Memory B cell (primary cell): ENCODE measurements at places on chromosomes 13 and 19.

- no peak for DNase-seq
These were observed 65.4 kb downstream of the KL start for GRCh38 chr13:33081666-33082065.

DNA sequence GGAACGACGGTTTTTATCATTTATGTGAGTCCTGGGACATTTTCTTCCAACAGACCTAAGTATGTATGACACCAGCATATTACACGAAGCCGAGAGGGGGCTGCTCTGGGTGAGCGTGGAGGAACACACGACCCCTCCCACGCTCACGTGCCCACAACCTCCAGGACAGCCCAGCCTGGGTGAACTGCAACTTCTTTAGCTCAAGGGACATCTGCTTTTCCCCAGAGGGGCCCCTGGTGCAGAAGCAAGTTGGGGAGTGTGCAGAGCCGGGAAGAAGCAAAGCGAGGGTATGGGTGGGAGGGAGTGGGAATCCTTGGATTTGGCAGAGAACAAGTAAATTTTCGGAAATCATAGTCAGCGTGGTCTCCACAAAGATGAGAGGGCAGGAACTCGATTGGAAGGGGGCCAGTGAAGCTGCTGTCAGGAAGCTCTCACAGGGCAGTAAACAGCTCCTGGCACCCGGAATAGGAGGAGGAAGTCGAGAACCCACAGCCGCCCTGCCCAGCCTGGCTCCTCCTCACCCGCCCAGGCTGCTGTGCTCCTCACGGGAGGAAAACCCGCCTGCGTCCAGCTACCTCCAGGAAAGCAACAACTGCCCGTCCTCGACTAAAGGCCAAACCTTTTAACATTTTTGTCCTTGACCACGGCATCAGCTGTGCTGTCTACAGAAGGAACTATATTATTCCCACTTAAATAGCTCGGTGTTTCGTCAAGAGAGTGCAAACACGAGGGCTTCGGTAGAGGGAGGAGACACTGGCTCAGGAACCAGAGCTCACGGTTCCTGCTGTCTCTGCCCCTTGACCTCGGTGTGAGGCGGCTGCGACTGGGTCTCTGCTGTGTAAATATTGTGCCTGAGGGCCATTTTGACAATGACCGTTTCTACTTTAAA is 17.2 kb upstream of the CFAP97D2 start:
- DNase-seq = no peak

DNA sequence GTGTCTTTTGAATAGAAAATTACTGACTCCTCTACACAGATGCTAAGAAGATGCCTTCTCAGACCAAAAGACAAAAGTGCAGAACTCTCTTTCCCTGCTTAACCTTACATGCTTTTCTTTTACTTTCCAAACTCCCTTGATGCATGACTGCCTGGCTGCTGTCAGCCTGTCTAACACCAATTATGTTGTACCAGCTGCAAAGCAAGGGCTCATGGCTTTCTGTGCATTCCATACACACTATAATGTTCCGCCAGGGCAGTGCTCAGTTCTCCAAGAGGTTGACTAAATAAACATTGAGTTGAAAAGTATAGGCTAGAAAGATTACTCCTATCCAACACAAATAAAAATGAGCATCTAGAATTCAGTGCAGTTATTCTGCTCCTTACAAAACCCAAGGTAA is 330.4 kb upstream of the NBEA start:
- no peak for DNase-seq

GRCh38 chr13:52921194-52921593 is 72.8 kb upstream of the PCDH8 start:
- DNase-seq = peak; percentile 23

- DNase-seq = no peak
These were observed 18.2 kb downstream of the SIN3B start for GRCh38 chr19:16847430-16847829.

GRCh38 chr19:20611866-20612265 is 46.3 kb upstream of the ZNF737 start:
- DNase-seq = no peak

- DNase-seq = no peak
These were observed 462.7 kb upstream of the ZNF507 start for GRCh38 chr19:31882709-31883108.

- no peak for DNase-seq
These were observed 63.1 kb upstream of the FRY start for GRCh38 chr13:31968473-31968872.

GRCh38 chr13:67856955-67857354 is 626.8 kb upstream of the PCDH9 start:
- no peak for DNase-seq

DNA sequence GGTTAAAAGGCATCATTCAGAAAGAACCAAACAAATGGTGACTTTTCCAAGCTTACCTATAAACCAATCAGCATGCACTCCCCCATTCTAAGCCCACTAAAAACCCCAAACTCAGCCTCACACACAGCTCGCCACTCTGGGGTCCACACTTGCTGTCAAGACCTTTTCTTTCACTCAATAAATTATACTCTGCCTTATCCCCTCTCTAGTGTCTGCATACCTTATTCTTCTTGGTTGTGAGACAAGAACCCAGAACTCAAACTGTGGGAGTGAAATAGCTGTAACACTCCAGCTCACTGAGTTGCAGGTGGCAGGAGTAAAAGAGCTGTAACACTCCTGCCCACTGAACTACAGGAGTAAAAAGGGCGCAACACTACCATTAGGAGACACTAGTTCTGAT is 559.0 kb downstream of the TBC1D4 start:
- no peak for DNase-seq

- no peak for DNase-seq
These were observed 2.1 kb downstream of the PROSER1 start for GRCh38 chr13:39035799-39036198.

- no peak for DNase-seq
These were observed 60.4 kb downstream of the KCNRG start for GRCh38 chr13:50075619-50076097.

DNA sequence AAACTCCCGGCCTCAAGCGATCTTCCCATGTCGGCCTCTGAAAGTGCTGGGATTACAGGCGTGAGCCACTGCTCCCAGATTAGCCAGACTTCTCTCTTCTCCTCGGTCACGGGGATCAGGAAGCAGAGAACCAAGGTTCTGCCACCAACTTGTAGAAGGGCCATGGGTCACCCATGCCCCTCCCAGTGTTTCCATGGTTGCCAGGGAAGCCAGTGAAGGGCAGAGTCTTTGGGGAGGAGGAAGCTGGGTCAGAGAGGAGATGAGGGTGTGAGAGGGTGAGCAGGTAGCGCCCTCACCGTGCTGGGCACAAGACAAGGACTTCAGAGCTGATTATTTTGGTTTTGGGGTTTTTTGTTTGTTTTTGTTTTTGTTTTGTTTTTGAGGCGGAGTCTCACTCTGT is 77.1 kb downstream of the GNG7 start:
- no peak for DNase-seq

- DNase-seq = no peak
These were observed 32.1 kb downstream of the KCTD12 start for GRCh38 chr13:76853921-76854608.

GRCh38 chr19:53333066-53333462 is 485 bp upstream of the ZNF845 start:
- no peak for DNase-seq

- no peak for DNase-seq
These were observed 269.2 kb downstream of the KLF12 start for GRCh38 chr13:73865027-73865426.

DNA sequence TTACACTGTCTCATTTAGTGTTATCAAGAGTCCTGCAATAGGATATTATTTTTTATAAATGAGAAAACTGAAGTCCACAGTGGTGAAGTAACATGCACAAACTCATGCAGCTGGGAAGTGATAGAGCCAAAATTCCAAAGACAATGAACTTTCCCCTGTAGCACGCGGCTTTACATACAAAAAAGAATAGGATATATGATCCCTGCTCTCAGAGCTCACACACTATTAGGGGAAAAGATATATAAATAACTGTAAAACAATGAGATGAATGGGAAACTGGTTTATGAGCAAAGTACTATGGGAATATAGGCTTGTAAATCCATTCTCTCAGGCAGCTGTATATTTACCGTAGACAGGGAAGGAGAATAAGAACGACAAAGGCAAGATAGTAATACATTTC is 39.7 kb downstream of the THSD1 start:
- DNase-seq = no peak

- peak; percentile 62 for DNase-seq
These were observed 15.7 kb downstream of the GARRE1 start for GRCh38 chr19:34269968-34270621.

- DNase-seq = no peak
These were observed 257.8 kb downstream of the ENOX1 start for GRCh38 chr13:43528992-43529391.

GRCh38 chr13:31242916-31243315 is 43.1 kb downstream of the B3GLCT start:
- DNase-seq = no peak

GRCh38 chr13:110217811-110218210 is 89.1 kb downstream of the COL4A1 start:
- DNase-seq = no peak

DNA sequence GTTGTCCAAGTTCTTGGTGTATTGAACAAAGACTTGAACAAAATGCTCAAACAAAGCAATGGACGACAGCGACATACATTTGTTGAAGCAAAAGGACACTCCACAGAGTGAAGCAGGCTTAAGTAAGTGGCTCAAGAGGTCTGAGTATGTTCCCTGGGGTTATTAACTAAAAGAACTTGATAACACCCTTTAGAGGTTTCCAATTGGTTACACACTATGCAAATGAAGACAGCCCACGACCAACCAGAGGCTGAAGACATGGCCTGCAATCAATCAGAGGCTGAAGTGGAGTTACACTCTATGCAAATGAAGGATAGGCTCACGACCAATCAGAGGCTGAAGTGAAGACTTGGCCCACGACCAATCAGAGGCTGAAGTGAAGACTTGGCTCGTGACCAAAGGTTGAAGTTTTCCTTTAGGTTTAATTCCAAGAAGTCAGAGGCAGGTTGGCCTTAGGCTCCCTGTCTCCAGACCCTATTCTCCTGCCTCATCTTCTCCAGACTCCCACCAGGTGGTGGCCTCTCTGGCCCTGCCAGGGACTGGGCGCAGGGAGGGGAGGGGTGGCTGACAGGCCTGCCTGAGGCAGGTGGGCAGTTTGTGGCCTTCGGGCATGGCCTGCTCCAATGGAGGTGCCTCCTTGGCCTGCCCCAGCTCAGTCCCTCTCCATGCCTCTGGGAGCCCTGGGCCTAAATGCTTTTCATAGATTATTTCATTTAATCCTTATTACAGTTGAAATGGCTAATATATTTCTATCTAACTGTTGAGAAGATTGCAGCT is 38.1 kb downstream of the CCDC169 start:
- no peak for DNase-seq

- no peak for DNase-seq
These were observed 16.0 kb downstream of the CAMSAP3 start for GRCh38 chr19:7611541-7612279.

DNA sequence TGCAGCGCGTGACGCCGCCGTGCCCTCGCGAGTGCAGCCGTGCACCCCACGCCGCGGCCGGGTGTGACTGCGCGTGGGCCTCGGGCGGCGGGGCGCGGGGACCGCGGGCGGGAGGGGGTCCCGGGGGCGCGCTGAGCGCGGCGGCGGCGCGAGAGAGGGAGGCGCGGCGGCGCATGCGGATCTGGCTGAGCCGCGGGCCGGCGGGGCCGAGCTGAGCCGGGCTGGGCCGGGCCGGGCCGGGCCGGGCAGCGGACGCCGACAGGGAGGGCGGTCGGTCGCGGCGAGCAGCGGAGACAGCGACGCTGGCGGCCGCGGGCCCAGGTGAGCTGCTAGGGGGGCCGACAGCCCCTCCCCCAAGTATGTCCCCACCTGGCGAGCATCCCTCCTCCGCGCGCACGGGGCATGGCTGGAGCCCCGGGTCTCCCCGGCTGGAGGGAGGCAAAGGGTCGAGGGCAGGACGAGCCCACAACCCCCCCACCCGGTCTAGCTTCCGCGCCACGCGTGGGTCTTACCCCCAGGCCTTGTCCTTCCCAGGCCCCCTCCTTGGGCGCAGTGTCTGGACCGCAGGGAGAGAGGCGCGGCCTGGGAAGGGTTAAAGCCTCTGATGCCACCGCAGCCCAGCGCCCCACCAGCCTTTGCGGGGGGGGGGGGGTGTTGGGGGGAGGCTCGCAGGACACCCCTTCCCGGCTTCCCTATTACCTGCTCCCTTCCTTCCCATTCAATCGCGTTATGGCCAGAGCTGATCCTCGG is at the start of gene SPTBN4:
Gene SPTBN4 (plus strand): TSS at position 17 of the 750 bp plus-strand sequence. CDS start 5,621 bp downstream, outside the sequence.
- peak; percentile 61 for DNase-seq

GRCh38 chr19:5018224-5019015 is 49.5 kb downstream of the KDM4B start:
- DNase-seq = no peak

DNA sequence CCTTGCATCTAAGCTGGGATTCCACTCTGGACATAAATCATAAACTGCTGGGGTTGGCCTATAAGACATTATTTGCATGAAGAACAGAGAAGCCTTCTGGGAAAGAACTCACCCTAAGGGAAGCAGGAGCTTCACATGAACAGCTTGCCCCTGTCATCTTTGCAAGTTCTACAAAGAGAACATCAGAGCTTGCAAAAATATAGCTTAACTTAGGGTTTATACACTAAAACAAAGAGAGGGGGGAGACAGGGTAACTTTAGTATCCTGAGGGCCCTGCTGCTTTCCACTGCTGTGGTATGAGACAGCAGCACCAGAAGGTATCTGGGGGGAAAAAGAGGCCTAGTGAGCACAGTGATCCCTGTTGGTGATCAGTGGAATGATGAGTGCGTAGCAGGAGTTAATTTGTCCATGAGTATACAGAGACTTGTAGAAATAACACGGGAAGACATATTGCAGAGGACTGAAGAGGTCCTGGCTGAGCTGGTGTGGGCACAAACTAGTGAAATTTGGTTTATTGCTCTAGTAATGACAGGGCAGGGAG is 116.1 kb upstream of the TSC22D1 start:
- no peak for DNase-seq

DNA sequence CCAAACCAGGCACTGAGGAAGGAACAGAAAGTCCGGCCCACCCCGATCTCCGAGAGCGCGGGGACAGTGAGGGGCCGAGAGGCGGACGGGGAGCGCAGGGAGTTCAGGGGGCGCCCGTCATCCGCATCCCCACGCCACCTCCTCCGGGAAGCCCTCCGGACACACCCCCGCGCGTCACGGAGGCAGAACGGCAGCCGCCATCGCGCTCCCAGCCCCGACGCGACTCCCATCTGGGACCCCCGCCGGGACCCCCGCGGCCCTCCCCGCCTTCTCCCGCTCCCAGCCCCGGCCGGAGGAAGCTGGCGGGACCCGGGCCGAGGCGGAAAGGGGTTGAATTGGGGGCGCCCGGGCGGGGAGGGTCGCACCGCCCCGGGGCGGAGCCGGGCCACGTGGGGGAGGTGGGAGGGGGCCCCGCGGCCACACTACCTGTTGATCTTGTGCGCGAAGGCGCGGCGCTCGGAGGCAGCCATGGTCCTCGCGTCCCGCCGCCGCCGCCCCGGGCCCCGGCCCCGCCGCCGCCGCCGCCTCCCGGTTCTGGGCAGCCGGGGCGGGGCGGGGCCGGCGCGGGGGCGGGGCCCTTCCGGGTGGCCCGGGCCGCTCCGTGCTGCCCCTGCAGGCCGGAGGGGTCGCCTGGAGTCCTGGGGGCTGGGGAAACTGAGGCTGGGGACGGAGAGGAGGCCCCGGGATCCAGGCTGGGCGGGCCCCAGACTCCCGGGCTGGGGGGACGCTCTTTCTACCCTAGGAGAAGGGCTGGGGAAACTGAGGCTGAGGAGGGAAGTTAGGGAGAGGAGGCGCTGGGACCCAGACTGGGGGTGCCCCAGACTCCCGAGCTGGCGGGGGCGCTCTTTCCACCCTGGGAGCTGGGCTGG is at the start of gene DOCK6:
Gene DOCK6 (minus strand): TSS at position 554 of the 869 bp plus-strand sequence. CDS start 84 bp downstream, at position 470.
- DNase-seq = no peak

- no peak for DNase-seq
These were observed 805.7 kb downstream of the DIAPH3 start for GRCh38 chr13:59358014-59358413.
